Activated CD8-positive, alpha-beta T cell treated with anti-CD3 and anti-CD28 coated beads for 36 hours (primary cell): ENCODE measurements at places on chromosomes 16 and 17. TPM values are rescaled to one million over a fixed set of nuclear protein-coding genes. Genes with fewer than 3 reads are reported as not detected.

DNA sequence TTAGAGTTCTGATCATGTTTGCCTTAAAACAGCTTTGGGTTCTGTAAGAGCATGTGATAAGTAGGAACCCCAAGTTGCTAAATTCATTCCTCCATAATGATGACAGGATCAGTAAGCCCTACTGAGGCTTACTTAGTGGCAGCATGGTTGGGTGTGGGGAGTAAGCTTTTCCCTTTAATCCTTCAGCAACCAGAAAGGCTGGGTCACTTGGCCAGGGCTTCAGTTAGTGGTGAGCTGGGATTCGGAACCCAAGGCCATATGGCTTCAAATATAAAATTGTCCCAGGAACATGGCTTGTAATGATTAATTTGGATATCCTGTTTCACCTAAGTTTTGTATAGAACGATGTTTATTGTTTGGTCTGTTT is 850 bp downstream of the GINS3 start:
- no peak for DNase-seq

- no peak for DNase-seq
Measured at GRCh38 chr17:44444735-44445105, 55.3 kb upstream of the ITGA2B start.

- DNase-seq = no peak
Measured at GRCh38 chr16:66293932-66294331, 72.6 kb upstream of the CDH5 start.

DNA sequence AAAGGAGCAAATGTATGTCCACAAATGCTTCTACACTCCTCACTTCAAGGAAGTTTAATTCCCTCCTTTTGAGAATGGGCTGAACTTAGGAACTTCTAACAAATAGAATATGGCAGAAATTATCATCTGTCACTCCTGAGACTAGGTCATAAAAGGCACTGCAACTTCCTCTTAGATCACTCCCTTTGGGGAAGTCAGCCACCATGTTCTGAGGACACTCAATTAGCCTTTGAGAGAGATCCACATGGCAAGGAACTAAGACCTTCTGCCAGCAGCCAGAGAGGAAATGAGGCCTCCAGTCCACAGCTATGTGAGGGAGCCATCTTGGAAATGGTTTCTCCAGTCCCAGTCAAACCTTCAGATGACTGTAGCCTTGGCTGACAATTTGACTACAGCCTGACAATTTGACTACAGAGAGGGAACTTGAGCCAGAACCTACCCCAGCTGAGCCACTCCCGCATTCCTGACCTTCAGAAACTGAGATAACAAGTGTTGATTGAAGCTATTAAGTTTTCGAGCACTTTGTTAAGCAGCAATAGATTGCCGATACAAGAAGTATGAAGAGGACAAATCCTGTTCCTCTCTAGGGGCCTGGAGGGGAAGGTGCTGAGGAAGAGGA is 113.4 kb upstream of the SEC14L1 start:
- no peak for DNase-seq

DNA sequence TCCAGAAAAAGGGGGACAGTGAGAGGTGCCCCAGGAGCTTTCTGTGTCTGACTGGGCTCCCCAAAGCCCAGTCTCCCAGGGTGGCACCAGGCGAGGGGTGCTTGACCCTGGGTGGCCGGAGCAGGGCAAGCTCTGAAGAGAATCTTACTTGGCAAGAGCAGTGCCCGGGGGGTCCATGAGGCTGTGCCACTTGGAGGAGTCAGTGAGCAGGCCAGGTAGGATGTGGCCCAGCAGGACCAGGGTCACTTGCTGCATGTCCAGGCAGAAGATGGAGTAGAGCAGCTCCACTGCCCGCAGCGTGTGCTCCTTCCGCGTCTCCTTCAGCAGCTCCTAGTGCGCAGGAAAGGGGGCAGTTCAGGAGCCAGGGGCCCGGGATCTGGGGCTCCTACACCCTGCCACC is 7.3 kb downstream of the CSF3 start:
- DNase-seq = no peak

GRCh38 chr17:78356101-78356713 is 3.7 kb downstream of the SOCS3 start:
- DNase-seq = peak; percentile 98

- no peak for DNase-seq
Measured at GRCh38 chr17:75511610-75512575, 3.4 kb downstream of the CASKIN2 start.

DNA sequence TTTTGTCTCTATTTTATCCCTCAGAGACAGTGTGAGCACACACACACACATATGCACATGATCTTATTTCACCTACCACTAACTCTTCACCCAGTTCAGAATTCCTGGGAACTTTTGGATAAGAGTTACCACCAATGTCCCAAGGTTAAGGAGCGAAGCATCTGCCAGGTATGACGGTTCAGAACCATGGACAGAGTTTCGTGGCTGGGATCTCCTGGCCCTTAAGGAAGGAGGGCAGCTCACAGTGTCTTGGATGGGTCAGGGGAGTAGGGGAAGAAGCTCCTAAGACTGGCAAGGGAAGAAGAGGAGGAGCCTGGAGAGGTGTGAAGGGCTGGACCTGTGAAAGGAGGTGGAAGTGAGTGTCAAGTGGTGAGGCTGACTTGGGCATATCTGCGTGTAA is 23.0 kb upstream of the TMEM132E start:
- DNase-seq = peak; percentile 12

DNA sequence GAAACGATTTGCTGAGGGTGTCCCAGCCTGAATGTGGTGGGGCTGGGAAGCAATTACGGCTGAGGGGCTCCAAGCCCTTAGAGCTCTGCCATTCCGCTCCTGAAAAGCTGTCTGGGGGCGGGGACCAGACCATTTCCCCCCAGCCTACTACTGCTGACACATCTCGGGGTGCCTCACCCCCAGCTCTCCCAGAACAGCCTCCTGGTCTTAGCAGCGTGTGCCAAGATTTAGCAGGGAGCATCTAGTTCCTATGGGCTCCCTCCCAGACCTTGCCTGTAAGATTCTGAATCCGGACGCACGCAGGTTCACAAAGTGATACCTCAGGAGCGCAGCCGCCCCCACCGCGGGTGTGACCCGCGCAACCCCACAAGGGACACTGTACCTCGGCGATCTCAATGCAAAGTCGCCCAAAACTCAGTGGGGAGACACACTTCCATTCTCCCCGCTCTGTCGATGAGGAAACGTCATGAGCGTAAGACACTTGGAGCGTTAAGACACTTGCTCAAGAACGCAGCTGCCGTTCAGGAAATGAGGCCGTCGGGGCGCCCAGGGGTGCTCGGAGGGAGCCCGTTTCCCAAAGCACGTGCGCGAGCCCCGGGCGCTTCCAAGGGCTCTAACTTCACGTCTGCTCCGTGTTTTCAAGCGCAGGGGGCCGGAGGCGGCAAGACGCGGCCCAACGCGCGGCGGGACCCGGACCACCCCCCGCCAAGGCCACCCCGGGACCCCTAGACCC is 629 bp downstream of the GEMIN4 start:
- DNase-seq = peak; percentile 65

DNA sequence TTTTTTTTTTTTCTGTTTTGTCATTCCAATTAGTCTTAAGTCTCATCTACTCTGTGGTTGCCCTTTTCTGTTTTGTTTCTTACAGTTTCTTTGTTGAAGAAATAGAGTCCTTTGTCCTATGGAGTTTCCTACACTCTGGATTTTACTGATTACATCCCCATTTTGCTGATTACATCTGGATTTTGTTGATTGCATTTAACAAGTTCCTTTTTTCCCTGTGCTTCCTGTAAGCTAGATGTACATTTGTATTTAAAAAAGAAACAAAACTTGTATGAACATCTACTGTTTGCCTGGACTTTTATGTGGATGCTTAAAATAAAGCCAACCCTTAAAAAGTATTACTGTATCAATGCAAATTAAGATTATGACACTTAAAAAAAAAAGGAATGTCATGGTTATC is 147.6 kb downstream of the CHD9 start:
- DNase-seq = no peak

DNA sequence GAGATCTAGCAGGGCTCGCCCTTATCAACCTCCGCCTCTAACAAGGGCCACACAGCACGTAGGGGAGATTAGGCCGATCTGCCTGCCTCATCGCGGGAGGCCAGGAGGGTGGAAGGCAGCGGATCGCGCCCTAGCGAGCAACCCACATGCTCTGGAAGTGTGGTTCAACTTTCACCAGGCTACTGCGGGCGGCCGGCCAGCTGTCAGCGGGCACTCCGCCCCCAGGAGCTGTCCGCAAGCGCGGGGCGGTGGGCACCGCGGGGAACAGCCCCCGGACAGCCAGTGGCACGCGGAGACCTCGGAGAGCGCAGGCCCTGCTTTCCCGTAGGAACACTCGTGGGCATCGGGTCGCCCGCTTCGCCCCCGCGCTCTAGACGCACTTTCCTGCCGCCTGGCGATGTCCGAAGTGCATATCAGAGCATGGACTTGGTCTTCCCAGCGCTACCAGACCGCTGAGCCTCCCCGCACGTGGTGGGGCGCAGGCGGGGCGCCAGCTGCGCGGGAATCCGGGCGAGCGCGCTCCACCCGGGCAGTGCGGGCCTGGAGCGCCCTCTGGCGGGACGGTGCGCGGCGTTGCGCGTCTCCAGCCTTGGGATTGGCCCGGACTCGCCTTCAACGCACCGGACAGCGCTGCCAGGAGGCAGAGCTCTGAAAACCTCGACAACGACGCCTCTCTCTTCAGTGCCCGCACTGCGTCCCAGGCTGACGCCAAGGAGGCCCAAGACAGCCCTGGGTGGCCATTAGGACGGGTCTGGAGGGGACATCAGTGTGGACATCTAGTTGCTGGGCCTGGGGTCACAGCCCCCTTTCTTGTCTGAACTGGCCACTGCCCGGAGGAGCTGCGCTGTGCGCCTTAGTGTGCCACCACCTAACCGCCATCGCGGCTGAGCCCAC is 3.6 kb upstream of the ZNHIT3 start:
- DNase-seq = peak; percentile 87

- DNase-seq = no peak
Measured at GRCh38 chr17:65079489-65079900, 23.0 kb upstream of the GNA13 start.

DNA sequence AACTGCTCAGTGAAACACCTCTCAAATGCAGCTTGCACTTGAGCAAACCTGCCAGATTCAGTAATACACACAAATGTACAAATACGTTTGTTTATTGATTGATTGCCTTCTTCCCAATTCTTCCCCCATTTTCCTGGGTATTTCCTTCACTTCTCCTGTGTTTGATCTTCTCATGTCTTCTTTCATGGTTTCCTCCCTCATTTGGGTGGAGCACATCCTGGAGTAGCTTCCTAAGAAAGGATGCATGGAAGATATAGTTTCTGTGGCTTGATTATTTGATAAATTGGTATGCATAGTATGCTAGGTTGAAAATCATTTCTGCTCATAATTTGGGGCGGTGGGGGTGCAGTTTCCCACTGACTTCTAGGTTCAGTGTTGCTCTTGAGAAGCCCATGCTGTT is 28.8 kb downstream of the JPH3 start:
- no peak for DNase-seq

DNA sequence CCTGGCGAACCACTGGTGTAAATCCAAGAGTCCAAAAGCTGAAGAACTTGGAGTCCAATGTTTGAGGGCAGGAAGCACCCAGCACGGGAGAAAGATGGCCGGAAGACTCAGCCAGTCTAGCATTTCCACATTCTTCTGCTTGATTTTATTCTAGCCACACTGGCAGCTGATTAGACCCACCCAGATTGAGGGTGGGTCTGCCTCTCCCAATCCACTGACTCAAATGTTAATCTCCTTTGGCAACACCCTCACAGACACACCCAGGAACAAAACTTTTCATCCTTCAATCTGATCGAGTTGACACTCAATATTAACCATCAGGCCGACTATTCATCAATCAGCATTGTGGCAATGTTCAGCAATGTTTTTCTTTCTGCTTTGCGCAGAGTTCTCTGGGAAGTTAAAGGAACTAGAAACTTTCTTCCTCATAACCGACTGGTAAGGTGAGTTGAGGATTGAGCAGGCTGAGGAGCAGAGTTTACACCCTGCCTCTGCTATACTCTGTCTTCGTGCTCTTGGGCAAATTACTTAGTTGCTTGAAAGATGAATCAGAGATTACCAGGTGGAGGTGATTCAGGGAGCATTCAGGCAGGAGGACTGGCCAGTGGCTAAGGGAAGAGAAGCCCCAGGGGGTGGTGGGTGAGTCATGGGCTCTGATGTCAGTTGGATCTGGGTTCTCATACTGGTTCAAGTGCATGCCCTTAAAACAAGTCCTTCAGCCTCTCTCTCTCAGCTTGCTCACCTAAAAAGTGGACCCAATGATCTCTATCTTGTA is 28.2 kb upstream of the BRD7 start:
- peak; percentile 17 for DNase-seq

The MMP2 gene
- not detected for total RNA-seq

The FOXC2 gene
- not detected for total RNA-seq
